ENCODE measurements at places on chromosomes 12 and 14.

DNA sequence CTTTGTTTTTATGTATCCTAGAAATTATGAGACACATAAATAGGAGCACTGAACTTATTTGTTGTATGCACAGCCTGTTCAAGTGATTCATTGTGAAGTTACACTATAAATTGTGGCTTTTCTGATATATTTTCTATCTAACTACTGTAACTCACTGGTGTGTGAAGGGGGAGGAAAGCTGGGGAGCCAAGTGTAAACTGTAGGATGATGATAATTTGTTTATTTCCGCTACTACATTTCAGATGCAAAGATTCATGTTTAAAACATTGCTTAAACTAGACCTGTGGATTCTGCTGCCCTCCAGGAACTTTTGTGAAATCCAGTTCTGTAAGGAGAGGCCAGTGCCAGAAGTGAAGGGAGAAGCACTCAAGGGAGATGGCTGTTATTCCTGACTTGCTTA lies 3.3 kb downstream of the TMTC2 start:
- DNase-seq: no peak

GRCh38 chr14:42490536-42490935 lies 883.9 kb downstream of the LRFN5 start:
- no peak for DNase-seq

GRCh38 chr14:47270715-47271114 lies 404.7 kb downstream of the MDGA2 start:
- DNase-seq: no peak

- DNase-seq: no peak
Observed at GRCh38 chr12:26255893-26256645, 60.7 kb downstream of the SSPN start.

DNA sequence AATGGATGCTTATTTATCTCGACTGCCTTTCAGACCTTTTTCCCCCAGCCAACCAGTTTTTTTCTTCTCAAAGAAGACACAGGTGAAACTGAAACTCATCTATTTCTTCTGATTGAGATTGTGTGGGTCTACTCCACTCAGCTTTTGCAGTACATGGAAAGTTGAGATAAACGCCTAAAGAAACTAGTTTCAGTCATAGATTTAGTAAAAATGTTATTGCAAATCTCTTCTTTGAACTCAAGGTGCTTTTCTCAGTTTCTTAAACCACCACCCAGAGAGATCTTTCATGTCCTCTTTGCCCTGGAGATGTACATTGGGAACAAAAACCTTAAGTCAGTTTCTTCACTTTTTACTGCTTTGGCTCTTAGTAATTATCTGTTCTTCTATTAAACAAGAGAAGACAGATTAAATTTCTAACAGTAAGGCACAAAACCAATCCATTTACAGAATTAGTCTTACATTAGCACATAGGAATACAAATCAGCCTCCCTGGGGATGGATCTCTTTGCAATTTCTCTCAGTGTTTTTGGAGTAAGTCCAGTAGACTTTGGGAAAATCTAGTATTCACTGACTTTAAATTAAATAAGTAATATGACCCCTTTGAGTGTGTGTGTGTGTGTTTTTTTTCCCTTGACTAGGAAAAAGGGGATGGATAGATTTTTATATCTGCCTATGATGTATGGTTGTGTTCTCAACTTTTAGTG lies 11.6 kb downstream of the FBXW8 start:
- DNase-seq: no peak

DNA sequence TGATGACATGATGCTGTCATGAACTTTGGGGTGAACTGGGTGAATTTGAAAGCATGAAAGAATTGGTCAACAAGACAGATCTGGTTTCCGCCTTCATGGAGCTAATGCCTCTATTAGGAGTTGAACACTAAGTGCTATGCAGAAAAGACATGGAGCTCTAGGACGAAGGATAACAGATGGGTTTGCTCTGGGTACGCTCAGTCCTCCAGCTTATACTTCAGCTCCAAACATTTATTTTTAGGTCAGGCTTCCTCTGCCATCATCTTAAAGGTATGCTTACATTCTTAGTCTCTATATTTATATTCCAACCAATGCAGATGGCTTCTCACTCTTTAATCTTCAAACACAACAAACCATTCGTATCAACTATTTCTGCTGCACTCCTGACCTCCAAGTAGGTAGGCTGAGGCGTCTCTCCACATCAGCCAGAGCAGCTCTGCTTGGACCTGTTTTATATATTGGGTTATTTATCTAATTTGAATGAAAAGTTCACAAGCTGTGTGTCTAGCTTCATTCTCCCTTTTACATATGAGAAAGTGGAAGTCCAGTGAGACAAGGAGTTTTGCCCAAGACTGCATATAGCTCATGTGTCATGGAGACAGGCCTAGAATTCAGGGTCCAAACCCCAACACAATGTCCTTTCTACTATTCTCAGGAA lies 226.3 kb downstream of the SPTSSA start:
- DNase-seq: no peak

DNA sequence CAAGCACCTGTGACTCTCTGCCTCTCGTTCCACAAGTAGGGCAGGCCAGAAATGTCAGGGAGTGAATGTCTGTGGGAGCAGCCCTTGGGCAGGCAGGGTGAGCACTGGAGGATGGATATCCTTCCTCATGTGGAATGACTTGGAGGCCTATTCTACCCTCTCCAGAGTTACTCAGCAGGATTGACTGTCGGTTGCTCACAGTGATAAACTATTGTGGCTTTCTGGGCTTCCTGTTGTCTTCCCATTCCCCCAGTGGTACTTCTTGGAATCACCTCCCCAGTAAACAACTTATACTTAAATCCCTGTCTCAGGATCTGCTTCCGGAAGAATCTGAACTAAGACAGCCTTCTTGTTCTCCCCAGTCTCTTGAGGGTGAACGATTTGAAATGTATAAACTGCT lies 79.6 kb upstream of the MANSC4 start:
- DNase-seq: no peak

DNA sequence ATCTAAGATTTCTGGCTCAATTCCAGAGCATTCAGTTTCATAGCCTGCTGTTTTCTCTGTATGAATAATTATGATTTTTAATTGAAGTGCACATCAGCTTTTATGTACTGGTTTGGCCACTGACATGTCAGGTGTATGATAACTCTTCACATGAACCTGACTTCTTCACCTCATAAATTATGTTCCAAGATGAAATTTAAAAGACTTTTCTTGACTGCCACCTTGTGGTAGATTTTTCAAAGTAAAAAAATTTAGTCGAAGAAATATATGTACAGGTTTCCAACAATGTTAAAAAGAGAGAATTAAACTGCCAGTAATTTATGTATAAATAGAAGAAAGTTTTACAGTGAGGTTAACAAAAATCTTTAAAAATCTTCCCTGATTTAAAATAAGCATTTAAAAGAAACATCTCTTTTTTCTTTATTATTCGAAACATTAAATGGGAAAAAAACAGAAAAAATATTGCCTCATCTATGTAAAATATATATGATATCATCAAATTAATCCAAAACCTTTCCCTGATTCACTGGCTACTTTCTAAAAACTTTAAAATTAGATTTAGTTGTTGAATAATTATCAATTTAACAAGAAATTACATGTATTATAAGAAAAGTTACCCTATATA lies 124.9 kb upstream of the ATXN7L3B start:
- no peak for DNase-seq

DNA sequence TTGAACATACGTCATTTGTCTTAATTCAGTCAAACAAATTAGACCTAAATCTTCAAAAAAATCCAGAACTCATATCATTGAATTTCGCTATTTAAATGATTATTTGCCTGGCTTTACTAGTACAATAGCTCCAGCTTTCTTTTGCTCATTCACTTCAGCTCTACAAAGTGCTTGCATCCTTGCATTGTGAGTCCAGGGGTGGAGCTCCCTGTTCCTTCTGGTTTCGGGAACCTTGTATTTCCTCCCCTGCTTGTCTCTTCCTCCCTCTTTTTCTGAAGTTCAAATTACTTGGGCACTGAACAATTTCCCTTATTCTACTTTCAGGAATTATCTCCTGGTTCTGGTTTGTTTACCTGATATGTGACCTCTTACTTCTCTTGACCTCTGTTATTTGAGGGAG lies 58.1 kb upstream of the KITLG start:
- no peak for DNase-seq

- no peak for DNase-seq
Observed at GRCh38 chr12:128853600-128854197, 421 bp downstream of the GLT1D1 start.

- no peak for DNase-seq
Observed at GRCh38 chr14:42277840-42278239, 671.2 kb downstream of the LRFN5 start.

Data from islet precursor cell (in vitro differentiated cells).